ENCODE measurements at places on chromosomes 5 and 9.

GRCh38 chr9:14779566-14780022 is 57.1 kb upstream of the CER1 start:
- DNase-seq, result no peak
- H3K36me3 ChIP-seq, result peaks cover 1% of the 10 kb centered on the region
- H3K4me1 ChIP-seq, result no peaks in the 10 kb centered on the region
- no peaks in the 10 kb centered on the region for H3K27me3 ChIP-seq

- H3K27ac ChIP-seq, result no peak overlapping the region
- no peak overlapping the region for H3K4me3 ChIP-seq
- no peaks in the 10 kb centered on the region for H3K27me3 ChIP-seq
- no peaks in the 10 kb centered on the region for H3K4me1 ChIP-seq
Observed at GRCh38 chr9:96029722-96030530, 154.4 kb downstream of the ERCC6L2 start.

- H3K27me3 ChIP-seq, result no peaks in the 10 kb centered on the region
- peak overlapping the region; percentile 8 for H3K27ac ChIP-seq
- H3K4me1 ChIP-seq, result peaks cover 20% of the 10 kb centered on the region
- H3K4me3 ChIP-seq, result no peak overlapping the region
Observed at GRCh38 chr5:159030357-159030756, 69.4 kb downstream of the EBF1 start.

DNA sequence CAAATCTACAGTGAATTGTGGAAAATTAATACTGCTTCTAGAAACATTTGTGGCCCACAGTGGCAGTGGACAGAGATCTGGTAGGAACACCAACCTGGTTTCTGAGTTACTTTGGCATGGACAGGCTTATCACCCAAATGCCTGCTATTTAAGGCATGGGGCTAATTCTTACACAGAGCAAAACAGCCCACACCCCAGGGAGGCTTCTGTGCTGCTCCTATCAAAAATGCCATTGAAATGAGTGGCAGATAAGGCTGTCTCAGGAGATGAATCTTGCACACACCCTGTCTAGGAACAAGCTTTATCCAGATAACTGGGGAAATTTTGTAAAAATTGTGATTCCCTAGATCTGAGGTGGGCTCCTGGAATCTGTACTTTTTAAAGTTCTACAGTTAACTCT is 307.1 kb downstream of the TLE1 start:
- no peak overlapping the region for H3K27ac ChIP-seq
- DNase-seq, result no peak
- no peaks in the 10 kb centered on the region for H3K27me3 ChIP-seq

GRCh38 chr5:79069488-79070349 is at the start of the genes BHMT2 and DMGDH:
TSS of gene BHMT2 (plus strand) at chr5:79069767. CDS start at chr5:79069783, 16 bp downstream.
TSS of gene DMGDH (minus strand) at chr5:79069674. CDS start at chr5:79069620, 54 bp downstream.
- H3K27me3 ChIP-seq, result no peaks in the 10 kb centered on the region
- no peaks in the 10 kb centered on the region for H3K4me1 ChIP-seq
- peak within 1 kb of the TSS; percentile 31 for H3K4me3 ChIP-seq
- H3K36me3 ChIP-seq, result no peaks in the 10 kb centered on the region
- DNase-seq, result peak; percentile 69

GRCh38 chr9:33750307-33750838 is 45.0 kb upstream of the PRSS3 start:
- DNase-seq, result no peak
- no peaks in the 10 kb centered on the region for H3K36me3 ChIP-seq
- no peak overlapping the region for H3K4me3 ChIP-seq
- no peak overlapping the region for H3K27ac ChIP-seq
- H3K27me3 ChIP-seq, result no peaks in the 10 kb centered on the region

DNA sequence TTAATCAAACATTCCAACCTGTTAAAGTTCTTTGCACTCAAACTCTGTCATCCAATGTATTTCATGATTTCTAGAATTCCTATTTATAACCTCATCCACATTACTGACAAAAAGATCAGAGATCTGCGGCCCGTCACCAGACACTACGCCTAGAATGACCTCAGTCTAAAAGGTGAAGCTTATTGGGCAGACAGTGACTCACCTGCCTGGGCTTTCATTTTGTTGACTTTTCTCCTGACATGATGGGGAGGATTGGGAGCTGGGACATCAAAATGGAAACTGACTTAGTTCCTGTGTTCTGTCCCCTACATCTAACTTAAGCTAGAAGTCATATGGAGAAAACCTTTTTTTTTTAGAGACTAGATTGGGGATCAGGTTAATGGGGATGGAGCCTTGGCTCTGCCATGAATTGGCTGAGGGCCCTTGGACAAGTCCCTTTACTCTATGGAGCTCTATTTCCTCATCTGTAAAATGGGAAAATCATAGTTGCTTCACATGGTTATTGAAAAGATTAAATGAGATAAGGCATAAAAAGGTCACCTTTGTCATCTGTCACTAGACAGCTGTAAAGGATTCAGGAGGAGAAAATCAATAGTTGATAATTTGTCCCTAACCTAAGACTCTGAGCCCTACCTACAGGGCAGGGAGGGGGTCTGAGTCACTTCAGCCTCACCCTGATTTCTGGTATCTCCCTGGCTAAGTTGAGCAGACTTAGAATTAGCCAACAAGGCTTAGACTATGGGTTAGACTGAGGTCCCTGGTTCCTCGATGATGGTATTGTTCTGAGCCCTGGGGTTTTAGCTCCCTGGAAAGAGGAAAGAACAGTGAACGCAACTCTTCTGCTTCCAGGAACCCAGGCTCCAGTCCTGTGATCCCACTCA is 224.8 kb upstream of the TBC1D2 start:
- H3K4me3 ChIP-seq, result no peak overlapping the region
- H3K27me3 ChIP-seq, result no peaks in the 10 kb centered on the region
- no peak overlapping the region for H3K27ac ChIP-seq
- no peaks in the 10 kb centered on the region for H3K4me1 ChIP-seq
- no peak for DNase-seq
- no peaks in the 10 kb centered on the region for H3K36me3 ChIP-seq

GRCh38 chr5:153974131-153974812 is 64.4 kb downstream of the FAM114A2 start:
- H3K4me1 ChIP-seq, result no peaks in the 10 kb centered on the region
- H3K27ac ChIP-seq, result no peak overlapping the region
- no peaks in the 10 kb centered on the region for H3K27me3 ChIP-seq
